ENCODE measurements at places on chromosomes 11 and 22.

- no peak for DNase-seq
These were observed 38.3 kb downstream of the NCAM1 start for GRCh38 chr11:112999520-112999919.

DNA sequence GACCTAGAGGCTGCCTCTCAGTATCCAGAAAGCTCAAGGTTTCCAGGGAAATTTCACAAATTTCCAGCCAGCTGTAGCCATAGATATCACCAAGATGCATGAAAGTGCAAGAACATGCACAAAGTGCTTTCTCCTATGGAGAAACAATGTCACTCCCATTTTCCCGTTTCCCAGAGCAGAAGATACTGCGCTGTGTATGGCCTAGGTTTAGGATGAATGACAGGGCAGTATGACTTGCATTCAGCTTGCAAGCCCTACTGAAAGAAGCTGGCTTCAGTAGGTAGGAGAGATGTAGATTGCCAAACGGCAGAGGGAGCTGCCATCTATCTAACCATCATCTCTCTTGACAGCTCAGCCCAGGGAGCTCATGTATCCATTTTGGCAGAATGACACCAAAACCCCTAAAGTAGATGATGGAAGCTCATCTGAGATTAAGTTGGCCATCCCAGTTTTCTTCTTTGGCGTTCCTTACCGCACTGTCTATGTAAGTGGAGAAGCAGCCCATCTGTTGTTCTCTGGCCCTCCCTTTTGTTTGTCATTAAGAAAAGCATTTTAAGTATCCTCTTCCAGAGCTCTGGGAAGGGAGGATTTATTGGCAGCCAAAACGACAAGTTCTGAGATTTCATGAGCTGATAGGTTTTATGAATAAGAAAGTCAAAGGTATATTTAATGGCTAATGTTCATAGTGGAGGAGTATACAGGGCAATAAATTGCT is 4.6 kb downstream of the TECTA start:
- no peak for DNase-seq

DNA sequence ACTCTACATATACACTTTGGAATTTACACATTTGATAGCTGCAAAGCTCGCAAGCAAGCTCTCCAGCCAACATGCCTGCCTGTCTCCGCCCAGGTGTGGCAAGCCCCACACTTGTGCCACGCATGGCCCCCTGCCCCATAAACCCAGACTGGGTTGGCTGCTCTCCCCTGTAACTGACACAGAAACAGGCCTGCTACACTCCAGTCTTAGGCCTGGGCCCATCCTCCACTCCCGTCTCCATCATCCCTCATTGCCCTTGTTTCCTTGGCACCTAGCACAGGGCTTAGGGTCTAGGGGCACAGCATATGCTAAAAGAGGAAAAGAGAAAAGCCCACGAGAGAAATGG is 41.4 kb downstream of the PACSIN2 start:
- no peak for DNase-seq

DNA sequence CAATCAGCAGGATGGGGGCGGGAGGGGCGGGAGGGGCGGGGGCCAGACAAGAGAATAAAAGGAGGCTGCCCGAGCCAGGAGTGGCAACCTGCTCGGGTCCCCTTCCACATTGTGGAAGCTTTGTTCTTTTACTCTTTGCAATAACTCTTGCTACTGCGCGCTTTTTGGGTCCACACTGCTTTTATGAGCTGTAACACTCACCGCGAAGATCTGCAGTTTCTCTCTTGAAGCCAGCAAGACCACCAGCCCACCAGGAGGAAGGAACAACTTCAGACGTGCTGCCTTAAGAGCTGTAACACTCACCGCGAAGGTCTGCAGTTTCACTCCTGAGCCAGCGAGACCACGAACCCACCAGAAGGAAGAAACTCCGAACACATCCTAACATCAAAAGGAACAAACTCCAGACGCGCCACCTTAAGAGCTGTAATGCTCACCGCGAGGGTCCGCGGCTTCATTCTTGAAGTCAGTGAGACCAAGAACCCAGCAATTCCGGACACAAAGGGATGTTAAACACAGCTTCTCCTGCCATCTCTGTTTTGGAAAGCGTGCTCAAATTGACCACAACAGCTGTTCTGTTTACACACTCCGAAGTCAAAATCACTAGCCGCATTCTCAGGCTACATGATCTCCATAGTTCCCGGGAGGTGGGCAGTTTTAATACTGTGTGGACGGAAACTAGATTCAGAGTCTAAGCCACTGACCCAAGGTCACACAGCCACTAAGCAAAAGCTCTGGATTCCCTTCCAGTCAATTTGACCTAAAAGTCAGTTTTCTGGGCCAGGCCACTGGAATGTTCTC is 11.9 kb downstream of the PLAAT2 start:
- no peak for DNase-seq

GRCh38 chr11:9247863-9248262 is 17.3 kb downstream of the DENND5A start:
- DNase-seq, result no peak

DNA sequence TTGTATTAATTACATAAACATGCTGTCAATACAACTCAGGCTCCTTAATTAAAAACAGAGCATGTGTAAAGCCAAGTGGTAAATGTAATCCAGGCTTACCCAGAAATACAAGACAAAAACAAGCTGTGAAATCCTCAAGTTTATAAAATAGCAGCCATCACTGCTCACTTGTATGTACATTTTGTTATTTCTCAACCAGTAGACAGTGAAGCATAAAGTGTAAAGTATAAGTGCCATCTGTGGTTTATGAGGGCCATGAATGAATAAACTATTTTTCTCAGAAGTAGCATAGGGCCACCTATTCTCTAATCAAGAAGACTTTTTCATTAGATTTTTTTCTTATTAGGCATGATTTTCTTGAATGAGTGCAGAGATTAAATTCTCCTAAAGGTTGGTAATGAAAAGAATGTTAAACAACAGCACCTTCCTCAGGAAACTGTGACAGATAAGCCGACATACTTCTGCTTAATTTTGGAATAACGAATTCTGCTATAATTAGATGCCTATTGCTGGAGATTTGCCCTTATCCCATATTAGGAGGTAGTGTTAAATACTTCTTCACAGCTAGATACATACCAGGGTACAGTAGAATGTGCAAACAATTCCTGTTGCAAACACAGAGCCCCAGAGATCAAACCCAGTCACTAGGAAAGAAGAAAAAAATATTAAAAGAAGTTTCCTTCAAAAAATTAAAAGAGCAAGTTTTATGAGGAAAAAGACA is 13.0 kb downstream of the SLC5A12 start:
- no peak for DNase-seq

DNA sequence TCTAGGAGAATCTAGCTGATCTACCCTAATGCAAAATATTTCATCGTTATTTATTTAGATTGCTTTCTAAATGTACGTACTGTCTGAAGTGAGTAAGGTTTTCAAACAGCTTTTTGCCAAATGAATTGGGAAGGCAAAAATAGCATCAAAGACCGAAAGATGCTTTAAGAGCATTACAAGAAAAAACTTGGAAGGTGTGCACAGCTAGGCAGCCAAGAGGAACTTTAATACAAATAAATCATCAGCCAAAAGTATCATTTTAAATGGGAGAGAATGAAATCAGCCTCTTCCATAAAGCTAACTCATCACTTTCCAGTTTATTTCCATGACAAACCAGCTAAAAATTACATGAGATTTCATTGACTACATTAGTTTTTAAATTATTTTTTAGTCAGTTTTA is 30.2 kb upstream of the CFAP300 start:
- DNase-seq, result no peak

GRCh38 chr11:126341760-126342161 is 13.7 kb upstream of the ST3GAL4 start:
- no peak for DNase-seq

DNA sequence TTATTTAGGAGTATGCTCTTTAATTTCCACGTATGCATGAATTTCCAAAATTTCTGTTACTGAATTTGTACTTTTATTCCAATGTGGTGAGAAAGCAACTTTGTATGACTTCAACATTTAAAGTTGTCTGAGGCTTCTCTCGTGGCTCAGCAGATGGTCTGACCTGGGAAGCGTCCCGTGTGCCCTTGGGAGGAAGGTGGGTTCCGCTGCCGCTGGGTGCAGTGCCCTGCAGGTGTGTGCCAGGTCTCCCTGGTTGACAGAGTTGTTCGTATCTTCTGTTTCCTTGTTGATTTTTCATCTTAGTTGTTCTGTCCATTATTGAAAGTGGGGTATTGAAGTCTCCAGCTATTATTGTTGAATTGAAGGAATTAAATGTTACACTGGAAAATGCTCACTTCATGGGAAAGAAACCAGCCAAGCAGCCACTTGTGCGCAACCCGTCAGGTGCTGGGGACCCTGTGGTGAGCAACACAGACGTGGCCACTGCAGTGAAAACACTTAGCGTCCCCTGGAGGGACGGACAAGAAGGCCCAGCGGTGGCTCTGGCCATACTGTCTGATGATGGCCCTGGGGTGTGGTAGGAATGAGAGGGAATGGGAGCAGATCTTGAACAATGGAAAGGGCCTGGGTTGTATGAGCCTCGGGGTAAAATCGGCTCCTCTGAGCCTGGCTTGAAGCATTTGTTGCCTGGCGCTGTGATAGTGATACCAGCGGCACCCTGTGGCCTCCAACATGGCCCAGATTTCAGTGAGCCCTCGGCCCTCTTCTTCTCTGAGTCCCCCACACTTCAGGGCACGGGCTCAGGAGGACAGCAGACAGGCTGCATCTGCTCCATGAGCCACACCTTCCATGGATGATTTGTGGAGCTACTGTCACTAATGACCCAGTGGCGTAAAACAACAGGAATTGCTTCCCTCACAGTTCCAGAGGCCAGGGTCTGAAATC is 31.5 kb upstream of the KRTAP5-7 start:
- no peak for DNase-seq
